ENCODE measurements at places on chromosomes 16 and 17. TPM values are rescaled to one million over a fixed set of nuclear protein-coding genes. Genes with fewer than 3 reads are reported as not detected.
A peak's percentile ranks its signal among the peaks of the same experiment; 100 is the strongest.

DNA sequence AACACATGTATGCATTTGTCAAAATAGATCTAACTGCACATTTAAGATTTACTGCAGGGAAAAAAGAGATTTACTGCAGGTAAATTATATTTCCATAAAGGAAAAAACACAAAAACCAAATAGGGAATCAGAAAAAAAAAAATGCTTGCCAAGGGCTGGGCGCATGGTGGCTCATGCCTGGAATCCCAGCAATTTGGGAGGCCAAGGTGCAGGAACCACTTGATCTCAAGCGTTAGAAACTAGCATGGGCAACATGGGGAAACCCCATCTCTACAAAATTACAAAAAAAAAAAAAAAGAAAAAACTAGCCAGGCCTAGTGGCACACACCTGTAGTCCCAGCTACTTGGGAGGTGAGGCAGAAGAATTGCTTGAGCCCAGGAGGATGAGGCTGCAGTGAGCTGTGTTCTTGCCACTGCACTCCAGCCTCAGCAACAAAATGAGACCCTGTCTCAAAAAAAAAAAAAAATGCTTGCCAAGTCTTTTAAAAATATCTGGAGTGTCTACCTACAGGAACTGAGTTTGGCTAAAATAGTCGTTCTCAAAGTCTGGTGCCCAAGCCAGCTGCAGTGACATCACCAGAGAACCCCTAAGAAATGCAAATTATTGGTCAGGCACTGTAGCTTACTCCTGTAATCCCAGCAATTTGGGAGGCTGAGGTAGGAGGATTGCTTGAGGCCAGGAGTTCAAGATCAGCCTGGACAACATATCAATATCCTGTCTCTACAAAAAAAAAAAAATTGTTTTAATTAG, 17.5 kb downstream of the TRIM25 start:
- no peak for DNase-seq

DNA sequence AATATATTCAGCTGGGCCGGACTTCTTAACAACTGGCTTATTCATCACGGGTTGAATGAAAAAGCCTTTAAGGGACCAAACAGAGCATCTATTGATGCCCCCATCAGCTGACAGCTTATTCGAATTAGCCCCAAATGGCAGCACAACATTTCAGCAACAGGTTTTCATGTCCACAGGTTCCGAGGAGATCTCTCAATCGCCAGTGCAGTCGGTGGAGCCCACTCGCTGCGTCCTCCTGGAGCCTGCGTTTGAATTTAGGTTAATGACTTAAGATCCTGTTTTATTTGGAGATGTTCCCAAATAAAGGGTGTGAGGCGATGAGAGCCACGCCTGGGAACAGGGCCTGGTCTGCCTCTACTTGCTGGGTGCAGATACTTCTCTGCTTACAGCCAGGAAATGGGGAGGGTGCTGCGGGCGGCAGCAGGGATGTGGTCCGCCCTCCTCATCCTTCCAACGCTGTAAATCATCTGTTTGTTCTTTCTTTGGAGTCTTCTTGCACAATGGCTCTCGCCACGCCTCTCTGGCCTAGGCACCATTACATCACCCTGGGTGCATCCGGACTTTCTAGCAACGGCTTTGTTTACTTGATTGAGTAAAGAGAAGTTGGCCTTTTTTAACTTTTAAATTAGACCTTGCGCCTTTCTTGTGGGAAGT, 22.6 kb downstream of the NDE1 start:
- DNase-seq: peak; percentile 51

DNA sequence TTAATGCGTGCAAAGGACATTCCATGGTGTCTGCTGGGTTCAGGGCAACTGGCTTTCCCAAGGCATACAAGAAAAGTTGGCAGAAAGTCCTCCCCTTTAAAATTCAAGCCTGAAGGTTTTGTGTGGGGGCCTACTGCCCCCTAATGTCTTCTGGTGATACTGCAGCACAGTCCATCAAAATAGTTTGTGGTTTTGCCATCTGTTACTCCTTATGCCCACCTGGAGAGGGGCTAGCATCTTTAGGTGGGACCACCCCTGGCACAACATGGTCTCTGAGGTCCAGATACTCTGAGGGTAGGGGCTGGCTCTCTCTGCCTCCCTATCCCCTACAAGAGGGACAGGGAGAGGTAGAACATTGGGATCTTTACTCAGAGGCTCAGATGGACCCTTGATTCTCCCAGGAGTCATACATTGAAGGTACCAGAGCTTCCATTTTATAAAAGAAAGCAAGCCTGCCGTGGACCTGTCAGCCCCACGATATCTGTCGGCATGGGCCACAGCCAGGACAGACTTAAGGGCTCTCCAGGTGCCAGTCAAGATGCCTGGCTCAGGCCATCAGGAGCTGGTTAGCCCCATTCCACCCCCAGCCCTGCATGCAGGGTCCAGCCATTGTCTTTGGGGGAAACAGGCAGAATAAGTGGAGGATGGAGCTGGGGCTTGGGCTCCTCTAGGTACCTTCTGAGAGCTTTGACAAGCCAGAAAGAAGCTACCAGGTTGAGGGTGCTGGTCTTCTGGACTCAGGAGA, 6.3 kb downstream of the ESRP2 start:
- DNase-seq: peak; percentile 36

DNA sequence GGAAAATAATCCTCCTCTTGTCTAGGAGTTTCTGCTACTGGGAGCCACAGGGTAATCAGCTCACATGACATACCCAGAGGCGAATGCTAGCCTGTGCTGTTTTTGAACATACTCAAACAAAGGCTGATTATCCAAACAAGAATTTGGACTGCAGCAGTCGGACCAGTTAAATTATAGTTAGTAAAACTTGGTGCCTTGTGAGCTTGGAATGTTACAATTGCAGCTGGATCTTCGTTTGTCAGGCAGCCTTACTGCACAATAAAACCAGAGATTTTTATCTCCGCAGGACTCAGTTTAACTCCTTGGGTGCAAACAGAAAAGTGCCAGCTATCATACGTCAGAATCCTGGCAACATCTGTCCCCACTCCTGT, 163.8 kb upstream of the TBX2 start:
- no peak for DNase-seq

GRCh38 chr16:68920349-68920748, 77.0 kb downstream of the TANGO6 start:
- DNase-seq: no peak

DNA sequence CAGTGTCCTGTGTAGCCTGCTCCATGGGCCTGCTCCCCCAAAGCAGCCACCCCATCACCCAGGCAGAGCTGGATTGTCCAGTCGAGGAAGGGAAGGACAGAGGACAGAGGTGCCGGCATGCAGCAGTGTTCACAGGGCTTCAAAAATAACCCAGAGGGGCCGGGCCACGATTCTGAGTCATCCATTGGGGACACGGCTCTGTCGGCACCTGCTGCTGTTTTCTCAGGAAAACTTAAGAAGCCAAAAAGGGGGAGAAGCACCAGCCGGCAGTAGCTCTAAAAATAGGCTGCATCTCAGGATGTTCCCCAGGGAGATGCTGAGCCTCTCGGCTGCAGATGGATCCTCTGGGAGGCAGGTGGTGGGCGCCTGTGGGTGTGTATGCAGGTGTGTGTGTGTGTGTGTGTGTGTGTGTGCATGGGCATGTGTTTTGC, 1.6 kb downstream of the CA7 start:
- no peak for DNase-seq

DNA sequence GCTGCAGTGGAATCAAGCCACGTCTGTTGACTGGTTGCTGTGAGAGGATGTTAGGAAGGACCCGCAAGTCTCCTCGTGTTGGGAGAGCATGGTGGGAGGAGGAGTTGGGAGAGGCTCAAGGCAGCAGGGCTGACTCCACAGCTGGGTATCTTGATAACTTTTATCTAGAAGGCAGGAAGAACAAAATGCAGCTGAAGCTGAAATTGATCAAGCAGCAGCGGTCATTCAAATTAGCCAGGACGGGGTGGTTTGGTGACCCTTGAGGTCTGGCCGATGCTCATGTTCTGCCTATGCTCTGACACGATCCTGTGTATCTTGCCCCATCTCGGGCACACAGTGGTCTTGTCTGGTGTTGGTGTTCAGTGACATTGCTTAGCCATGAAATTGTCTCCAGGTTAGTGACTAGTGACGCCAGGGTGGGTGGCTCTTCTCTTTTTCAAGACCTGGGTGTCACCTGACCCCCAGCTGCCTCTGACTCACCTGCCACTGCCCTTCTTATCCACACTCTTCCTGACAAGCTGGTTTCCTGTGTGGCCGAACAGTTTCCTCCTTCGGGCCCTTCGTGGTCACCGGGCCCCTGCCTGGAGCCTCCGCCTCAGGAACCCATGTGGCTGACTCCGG, 19.1 kb downstream of the NPTX1 start:
- no peak for DNase-seq

DNA sequence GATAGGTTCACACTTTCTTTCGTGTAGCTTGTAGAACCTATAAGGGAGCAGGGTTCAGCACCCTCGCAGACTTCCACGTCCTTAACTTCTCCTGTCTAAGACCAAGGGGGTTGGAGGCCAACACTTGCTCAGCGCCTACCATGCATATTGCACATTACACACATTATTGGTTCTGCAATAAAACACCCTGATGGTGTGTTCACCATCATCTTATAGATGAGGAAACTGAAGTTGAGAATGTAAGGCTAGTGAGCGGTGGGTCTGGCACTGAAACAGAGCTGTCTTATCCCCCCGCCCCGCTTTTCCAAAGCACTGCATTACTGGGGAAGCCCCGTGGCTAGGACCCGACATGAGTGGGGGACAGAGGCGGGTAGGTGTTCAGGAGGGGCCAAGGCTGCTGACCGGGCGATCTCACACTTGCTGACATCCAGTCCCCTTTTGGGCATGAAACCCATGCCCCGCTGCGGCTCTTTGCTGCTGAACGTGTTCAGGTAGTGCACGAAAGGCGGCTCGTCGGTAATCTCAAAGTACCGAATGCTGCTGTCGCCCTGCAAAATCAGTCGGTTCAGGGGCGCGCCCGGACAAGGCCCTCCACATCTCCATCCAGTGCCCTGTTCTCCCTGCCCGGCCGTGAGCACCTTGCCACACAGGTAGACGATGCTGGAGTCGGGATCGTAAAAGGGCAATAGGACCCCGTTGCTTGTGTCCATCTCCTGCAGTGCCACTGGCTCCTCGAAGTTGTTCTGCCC, 6.2 kb downstream of the CORO6 start:
- no peak for DNase-seq

DNA sequence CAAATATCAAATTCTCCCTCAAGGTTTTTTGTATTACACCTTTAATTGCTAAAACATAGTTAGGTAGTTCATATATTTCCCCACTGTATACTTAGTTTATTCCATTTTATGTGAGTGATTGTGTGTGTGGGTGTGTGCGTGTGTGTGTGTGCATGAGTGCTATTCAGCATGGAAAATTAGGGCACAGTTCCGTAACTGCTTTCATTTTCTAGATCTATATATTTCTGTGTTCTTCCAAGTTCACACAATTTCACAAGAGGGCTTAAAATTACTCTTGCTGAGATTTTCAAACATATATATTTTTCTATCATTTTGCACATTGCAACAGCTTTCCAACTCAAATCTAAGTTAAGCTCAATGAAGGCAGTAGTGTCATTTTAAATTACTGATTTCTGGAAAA, 782.9 kb upstream of the SOX9 start:
- DNase-seq: no peak

DNA sequence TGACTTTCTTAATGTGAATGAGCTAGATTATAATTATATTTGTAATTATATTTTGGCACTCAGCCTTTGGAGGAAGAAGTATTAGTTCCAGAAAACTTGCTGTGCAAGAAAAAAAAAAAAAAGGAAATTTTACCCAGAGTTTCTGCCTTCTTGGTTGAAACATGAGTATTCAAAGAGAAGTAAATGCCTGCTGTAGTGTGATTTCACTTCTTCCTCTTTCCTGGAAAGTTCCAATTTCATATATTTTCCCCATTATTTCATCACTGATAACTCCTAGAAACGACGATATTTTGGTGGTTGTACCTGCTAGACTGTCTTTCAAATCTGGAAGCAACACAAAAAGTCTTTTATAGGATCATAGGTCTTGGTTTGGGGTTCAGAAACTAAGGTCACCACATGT, 20.4 kb upstream of the MPHOSPH6 start:
- DNase-seq: no peak

- no peak for DNase-seq
Measured at GRCh38 chr17:36509272-36509985, 22.9 kb downstream of the ZNHIT3 start.

DNA sequence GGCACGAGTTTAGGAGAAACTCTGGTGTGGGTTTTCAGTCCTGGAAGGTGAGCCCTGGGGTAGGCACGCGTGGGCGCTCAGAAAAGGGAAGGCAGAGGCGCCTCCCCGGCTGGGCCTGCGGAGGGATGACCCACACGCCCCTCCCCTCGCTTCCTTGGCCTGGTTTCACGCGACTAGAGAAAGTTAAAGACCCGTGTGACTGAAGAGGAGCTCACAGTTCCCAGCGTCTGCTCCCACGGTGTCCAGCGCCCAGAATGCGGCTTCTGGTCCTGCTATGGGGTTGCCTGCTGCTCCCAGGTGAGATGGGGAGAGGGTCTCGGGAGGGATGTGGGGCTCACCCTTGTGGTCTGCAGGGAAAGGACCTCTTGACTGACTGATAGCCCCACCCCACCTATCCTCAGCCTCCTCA, at the start of gene CD300LG:
Gene CD300LG (plus strand): TSS at position 214 of the 409 bp plus-strand sequence. CDS start 41 bp downstream, at position 255.
- DNase-seq: no peak

DNA sequence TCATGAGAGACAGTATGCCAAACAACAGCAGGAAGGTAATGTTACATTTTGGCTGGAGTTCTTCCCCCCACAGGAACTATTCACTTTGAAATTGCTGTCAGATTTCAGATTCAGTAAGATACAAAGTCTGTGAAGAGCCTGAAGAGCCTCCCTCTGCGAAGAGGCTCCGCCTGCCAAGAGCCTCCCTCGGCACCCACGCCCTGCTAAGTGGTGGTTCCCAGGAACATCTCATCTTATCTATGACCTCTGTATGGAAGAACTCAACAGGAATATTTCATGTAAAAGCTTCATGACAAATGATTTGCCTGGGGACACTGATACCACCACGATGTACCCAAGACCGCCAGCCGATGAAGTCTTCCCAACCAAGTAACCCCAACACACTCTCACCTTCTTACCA, 3.2 kb downstream of the ZC3H7A start:
- DNase-seq: no peak

DNA sequence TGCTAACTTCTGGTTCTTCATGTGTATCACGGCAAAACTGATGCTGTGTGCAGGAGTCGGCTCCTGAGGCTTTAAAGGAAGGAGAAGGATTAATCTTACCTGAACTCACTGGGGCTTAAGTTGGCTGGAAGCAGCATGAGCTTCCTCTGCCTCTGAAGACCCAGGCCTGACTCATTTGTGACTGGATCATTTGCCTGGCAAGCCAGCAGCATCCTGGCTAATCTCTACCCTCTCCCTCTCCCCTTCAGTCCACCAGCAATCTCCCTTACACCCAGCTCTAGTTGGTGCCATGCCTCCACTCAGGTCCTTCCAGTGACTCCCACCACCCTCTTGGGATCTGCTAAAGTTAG, 150.3 kb downstream of the IRX3 start:
- DNase-seq: no peak

- no peak for DNase-seq
Measured at GRCh38 chr17:27997522-27997921, 45.0 kb upstream of the NLK start.

GRCh38 chr17:59124665-59125064, 18.0 kb upstream of the TRIM37 start:
- no peak for DNase-seq

The HELZ gene
- 33.6 TPM for polyA plus RNA-seq

The MT1M gene
- not detected for polyA plus RNA-seq

The TMEM204 gene
- polyA plus RNA-seq: 23.6 TPM

The USP43 gene
- polyA plus RNA-seq: 7.1 TPM

The KRT31 gene
- not detected for polyA plus RNA-seq

The TOP2A gene
- 154 TPM for polyA plus RNA-seq

Measured in renal cortex interstitium (tissue), 15 donors.